ENCODE measurements at places on chromosomes 2 and 18. TPM values are rescaled to one million over a fixed set of nuclear protein-coding genes. Genes with fewer than 3 reads are reported as not detected.

Gene CRYGD
- not detected for total RNA-seq

Gene NCKAP5
- total RNA-seq, result not detected

Gene RAB27B
- total RNA-seq, result 1.2 TPM

Gene CD226
- 20.1 TPM for total RNA-seq

Gene ASPRV1
- 0.86 TPM for total RNA-seq

Gene CNGA3
- total RNA-seq, result not detected

Gene SLC25A12
- 9.1 TPM for total RNA-seq

Gene SERPINB5
- not detected for total RNA-seq

Gene CYTIP
- 430 TPM for total RNA-seq

Gene ADCYAP1
- not detected for total RNA-seq

Gene ZNF892
- 0.71 TPM for total RNA-seq

Gene GPR39
- total RNA-seq, result not detected

Gene SP140
- total RNA-seq, result 48.6 TPM

Gene NTSR2
- total RNA-seq, result not detected

Gene OR6B2
- total RNA-seq, result not detected

Gene TSPYL6
- not detected for total RNA-seq

Gene BOK
- not detected for total RNA-seq

Gene GPR155
- total RNA-seq, result 13.3 TPM

Measured in CD8-positive, alpha-beta T cell (primary cell).